T follicular helper cell (primary cell): ENCODE measurements at places on chromosomes 6 and 20.

DNA sequence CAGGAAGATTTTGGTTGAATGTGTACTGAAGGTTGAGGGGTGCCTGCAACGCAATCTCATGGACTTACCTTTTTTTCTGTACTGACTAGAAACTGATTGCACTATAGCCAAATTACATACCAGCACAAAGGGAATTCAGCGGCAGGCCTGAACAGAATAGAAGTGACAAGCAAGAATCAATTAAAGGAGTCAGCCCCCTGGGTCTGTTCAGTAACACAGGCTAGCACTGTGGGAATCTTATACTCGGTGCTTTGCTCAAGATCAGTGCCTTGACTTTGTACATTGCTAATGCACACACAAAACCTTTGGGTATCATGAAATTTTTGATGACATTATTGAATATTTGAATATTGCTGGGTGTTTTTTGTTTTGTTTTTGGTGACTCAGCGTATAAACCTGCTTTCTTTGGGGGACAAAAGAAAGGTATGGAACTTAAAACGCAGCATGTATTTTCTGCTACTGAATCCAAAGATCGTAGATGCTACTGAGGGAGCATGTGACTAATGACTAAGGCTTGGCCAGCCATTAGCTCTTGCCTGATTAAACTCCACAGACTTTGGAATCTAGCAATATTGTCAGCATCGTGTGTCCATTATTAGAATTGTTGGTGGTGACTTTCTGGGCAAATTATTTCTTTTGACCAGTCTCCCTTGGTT, 236.6 kb downstream of the ARID1B start:
- no peak for DNase-seq

DNA sequence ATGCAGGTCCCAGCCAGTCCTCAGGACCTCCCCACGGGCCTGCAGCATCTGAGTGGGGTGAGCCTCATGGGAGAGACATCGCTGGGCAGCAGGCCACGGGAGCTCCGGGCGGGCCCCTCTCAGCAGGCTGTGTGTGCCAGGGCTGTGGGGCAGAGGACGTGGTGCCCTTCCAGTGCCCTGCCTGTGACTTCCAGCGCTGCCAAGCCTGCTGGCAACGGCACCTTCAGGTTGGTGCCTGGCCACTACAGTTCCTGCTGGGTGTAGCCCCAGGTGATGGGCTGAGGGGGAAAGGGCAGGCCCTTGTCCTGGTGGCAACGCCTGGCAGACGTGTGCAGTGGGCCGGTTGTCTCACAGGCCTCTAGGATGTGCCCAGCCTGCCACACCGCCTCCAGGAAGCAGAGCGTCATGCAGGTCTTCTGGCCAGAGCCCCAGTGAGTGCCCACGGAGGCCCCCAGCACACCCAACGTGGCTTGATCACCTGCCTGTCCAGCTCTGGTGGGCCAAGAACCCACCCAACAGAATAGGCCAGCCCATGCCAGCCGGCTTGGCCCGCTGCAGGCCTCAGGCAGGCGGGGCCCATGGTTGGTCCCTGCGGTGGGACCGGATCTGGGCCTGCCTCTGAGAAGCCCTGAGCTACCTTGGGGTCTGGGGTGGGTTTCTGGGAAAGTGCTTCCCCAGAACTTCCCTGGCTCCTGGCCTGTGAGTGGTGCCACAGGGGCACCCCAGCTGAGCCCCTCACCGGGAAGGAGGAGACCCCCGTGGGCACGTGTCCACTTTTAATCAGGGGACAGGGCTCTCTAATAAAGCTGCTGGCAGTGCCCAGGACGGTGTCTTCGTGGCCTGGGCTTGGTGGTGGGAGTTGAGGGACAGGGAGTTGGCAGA, 787 bp upstream of the TNFRSF6B start:
- no peak for DNase-seq

DNA sequence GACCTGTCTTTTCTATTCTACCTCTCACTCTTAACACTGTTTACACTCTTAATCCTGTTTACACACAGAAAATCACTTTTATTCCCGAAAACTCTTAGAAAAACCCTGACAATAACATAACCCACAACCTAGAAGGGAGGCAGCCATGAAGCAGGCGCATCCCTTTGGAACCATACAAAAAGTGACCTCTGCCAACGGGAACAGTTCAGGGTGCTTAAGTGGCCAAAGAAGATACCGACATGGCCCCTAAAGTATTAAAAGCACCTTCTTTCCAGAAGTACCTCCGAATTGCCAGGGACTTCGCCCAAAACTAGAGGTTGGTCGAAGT, 490 bp downstream of the MMUT start:
- DNase-seq, result no peak

DNA sequence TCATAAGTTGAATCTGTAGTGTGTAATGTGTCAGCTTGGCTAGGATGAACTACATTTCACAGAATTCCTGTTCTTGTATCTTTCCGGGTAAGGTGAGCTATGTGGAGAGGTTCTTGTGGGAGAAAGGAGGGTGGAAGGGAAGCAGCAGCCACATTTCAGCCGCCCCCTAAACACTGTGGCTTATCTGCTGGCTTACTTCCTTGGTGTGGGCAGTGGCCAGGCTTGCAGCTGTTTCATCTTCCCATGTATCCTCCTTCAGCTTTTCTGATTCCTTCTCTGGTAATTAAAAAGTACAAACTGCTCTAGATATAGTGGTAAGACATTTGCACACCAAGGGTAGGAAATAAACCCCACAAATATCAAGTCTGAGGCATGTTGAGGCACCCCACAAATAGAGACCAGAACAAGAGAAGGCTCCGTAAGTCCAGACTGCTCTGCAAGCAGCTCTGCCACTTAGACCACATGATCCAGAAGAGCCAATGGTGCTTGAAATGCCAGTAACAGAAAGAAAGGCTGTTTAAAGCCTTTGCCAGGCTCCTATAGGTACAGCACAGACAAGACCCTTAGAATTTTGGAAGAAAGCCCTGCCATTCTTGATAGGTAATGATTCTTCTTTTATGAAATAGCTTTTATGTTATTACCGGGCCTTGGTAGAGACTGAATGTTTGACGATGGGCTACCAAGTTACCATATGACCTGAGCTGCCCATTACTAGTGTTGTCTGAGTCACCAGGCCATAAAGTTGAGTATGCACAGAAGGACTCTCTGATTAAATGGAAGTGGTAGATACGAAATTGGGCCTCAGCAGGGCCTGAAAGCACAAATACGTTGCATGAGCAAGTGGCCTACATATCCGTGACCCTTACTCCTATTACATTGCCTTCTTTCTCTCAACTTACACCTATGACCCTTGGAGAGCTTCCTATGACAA, 215.0 kb upstream of the SGK1 start:
- no peak for DNase-seq

GRCh38 chr6:168338777-168339176, 19.2 kb upstream of the DACT2 start:
- DNase-seq, result no peak
